Nucleus accumbens (tissue), 56 donors: ENCODE measurements at places on chromosomes 13 and 19.

GRCh38 chr13:21894091-21894490, 223.2 kb downstream of the FGF9 start:
- DNase-seq = no peak

DNA sequence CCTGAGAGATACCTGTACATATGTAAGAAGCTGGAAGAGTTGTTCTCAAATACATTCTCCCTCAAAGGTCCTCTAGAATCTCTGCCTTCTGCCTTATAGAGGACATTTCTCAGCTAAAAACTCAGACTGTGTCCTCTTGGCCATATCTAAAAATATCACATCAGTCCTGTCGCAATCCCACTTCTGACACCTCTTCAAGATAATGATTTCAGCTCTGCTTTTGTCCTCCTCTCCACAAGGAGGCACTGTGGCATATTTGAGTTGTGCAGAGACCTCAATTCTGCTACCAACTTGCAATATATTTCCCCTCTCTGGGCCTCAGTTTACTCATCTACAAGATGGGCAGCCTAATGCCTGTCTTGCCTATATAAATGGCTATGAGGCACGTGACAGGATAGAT, 16.6 kb downstream of the ADAMTS10 start:
- no peak for DNase-seq

DNA sequence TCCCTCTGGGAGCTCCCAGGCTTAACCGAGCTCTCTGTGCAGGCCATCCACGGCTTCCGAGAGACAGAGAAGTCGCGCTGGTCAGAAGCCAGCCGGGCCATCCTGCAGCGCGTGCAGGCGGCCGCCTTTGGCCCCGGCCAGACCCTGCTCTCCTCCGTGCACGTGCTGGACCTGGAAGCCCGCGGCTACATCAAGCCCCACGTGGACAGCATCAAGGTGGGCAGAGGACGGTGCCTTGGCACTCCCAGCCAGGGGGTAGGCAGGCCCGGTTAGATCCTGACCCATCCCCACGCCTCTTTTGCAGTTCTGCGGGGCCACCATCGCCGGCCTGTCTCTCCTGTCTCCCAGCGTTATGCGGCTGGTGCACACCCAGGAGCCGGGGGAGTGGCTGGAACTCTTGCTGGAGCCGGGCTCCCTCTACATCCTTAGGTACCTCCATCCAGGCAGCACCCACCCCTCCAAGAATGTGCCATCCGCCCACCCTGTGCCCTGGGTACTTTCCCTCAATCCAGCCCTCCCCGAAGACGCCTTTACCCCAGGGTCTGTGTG, 1.5 kb downstream of the PSPN start:
- DNase-seq = no peak

DNA sequence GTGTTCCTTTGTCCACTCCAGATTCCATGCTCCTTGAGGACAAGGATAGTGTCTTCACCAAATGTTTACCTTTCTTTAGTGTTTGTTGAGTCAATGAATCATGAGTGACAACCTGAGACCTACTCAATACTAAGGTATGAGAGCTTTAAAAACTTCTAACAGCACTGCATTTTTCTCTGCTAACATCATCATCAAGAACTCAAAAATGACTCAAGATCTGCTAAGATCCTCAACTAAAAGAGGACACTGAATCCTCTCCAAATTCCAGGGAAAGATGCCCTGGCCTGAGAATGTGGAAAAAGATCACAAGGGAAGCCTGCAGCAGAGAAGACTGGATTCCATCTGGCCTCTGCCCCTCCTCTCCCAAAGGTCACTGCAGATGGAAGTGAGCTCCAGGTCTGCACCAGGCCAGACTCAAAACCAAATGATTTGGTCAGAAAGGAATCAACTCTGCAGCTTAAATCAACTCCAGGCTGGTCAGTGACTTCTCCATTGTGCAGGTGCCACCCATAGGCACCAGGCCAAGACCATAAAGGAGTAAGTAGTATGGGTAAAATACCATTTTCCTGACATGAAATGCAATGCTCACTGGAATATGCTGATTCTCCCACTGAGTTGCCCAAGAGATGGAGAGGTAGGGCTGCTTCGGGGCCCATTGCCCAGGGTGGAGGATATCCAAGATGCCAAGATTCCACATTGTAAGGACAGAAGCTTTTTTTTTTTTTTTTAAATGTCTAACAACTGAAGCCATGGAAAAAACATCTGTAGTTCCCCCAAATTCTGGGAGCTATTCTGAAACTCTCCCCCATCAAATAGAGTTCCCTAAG, 89.5 kb upstream of the DOCK9 start:
- DNase-seq = no peak

GRCh38 chr13:47831265-47831664, 169.8 kb downstream of the SUCLA2 start:
- no peak for DNase-seq

- no peak for DNase-seq
Observed at GRCh38 chr13:104289400-104289799, 1223.2 kb upstream of the SLC10A2 start.

DNA sequence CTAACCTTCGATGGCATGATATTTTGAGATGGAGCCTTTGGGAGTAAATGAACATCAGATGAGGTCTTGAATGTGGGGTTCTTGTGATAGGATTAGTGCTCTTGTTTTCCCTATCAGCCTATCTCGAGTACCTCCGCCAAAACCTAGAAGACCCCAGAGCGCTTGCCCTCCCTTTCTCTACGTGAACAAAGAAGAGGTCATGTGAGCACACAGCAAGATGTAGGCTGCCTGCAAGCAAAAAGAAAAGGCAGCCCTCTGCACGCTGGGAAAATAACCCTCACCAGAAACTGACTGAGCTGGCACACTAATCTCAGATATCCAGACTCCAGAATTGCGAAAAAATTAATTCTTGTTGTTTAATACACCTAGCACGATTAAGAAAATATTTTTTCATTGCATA, 799.8 kb upstream of the SLC10A2 start:
- DNase-seq = no peak
